ENCODE measurements at places on chromosomes 4 and X. TPM values are rescaled to one million over a fixed set of nuclear protein-coding genes. Genes with fewer than 3 reads are reported as not detected.
A peak's percentile ranks its signal among the peaks of the same experiment; 100 is the strongest.

DNA sequence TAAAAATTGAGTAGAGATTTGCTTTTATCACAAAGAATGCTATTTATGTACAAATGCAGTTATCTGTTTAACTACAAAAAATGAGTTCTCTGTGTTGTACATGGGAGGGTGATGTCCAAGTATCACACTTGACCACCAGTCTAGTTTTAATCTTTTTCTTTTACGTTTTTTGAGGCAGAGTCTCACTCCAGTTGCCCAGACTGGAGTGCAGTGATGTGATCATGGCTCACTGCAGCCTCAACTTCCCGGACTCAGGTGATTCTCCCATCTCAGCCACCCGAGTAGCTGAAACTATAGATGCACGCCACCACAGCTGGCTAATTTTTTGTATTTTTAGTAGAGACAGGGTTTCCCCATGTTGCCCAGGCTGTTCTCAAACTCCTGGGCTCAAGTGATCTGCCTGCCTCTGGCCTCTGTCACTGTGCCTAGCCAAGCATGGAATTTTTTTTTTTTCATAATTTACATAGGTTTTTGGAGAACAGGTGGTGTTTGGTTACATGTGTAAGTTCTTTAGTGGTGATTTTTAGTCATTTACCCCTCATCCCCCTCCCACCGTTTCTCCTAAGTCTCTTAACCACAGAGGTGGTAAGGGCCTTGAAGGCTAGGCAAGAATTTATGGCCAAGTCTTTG is 47.9 kb upstream of the RPA4 start:
- DNase-seq: no peak
- no peak overlapping the region for H3K27ac ChIP-seq
- H3K36me3 ChIP-seq: no peaks in the 10 kb centered on the region
- no peak overlapping the region for H3K4me3 ChIP-seq

GRCh38 chr4:48761286-48761685 is 18.8 kb downstream of the FRYL start:
- H3K27me3 ChIP-seq: no peaks in the 10 kb centered on the region
- no peak overlapping the region for H3K4me3 ChIP-seq
- no peaks in the 10 kb centered on the region for H3K4me1 ChIP-seq
- no peak overlapping the region for H3K27ac ChIP-seq

DNA sequence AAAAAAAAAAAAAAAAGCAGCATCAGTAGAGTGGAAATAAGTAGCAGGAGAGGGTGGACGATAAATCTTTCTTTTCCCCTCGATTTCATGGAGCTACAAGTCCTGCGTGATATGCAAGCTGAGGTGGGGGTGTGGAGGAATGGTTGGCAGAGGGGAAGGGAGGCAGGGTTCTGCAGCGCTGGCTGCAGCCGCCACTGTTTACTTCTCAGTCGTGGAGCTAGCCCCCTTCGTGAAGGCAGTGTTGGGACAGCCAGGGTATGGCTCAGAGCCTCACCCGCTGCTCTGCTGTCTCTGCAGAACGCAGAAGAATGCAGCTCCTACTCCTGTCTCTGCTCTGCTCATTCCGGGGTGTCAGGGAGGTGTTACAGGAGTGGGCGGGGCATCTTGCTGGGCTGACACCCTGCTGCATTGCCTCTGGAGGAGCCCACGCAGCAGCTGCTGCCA is 140.6 kb downstream of the GPM6A start:
- H3K27ac ChIP-seq: no peak overlapping the region
- no peaks in the 10 kb centered on the region for H3K4me1 ChIP-seq
- no peak overlapping the region for H3K4me3 ChIP-seq
- no peaks in the 10 kb centered on the region for H3K36me3 ChIP-seq

DNA sequence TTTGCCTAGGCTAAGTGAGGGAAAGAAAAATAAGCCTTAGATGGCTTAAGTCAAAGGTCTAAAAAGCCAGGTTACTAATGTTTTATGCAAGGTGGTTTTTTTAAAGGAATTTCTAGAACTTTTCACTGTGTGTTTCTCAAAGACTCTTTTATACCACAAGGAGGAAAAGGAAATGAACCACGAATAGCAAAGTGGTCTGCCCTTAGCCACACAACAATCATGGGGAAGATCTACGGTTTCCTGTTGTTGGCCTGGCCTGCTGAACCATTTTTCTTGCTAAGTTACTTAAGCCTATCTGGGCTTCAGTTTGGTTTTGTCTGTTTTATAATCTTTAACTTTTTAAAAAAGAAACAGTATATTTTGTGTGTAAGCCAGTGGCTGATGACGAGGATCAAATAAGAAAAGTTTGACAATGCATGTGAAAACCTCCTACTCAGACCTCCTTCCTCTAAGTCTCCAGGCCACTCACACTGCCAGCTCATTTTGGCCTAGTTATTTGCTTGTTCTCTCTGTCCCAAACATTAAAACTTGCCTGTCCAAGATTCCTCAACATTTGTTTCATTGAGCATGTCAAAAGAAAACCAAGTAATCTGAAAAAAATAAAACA is 56.7 kb upstream of the COL25A1 start:
- H3K4me3 ChIP-seq: no peak overlapping the region
- DNase-seq: no peak
- no peaks in the 10 kb centered on the region for H3K4me1 ChIP-seq
- no peaks in the 10 kb centered on the region for H3K36me3 ChIP-seq

DNA sequence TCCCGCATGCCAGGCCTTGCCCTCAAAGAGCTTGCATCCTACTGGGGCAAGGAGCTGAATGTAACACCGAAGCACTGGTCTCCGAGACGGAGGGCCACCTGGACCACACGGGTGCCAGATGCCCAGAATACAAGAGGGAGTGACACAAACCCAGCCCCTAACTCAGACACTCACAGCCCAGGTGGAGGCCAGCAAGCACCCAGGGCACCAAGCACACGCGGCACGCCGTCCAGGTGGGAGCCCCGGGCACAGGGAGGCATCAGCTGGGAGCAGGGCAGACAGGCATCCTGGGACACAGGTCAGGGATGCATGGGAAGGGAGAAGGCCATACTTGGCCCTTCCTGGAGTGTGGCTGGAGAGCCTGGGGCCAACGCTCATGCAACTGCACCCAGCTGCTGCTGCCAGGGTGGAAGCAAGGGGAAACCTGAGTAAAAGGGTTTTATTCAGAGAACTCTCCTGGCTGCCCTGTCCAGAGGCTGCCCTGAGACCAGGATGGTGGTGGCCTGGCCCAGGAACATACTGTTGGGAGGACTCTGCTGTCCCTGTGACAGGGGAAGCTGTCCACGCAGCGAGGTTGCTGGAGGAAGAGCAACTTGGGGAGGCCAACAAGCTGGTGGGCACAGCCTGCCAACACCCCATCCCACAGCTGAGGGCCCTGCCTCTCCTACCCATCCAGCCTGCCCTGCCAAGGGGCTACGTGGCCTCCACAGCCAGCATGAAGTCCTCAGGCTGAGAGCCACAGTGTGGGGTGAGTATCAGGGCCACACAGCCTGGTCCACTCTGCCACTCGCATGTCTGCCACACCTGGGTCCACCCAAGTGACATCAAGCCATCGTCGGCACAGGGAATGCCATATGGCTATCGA is 22.2 kb upstream of the PPP2R2C start:
- no peak for DNase-seq
- no peak overlapping the region for H3K4me3 ChIP-seq
- no peaks in the 10 kb centered on the region for H3K4me1 ChIP-seq
- H3K36me3 ChIP-seq: no peaks in the 10 kb centered on the region
- no peak overlapping the region for H3K27ac ChIP-seq

- no peaks in the 10 kb centered on the region for H3K27me3 ChIP-seq
- H3K4me3 ChIP-seq: no peak overlapping the region
- no peak for DNase-seq
- H3K27ac ChIP-seq: no peak overlapping the region
Observed at GRCh38 chr4:152323221-152323620, 212.7 kb downstream of the FBXW7 start.

DNA sequence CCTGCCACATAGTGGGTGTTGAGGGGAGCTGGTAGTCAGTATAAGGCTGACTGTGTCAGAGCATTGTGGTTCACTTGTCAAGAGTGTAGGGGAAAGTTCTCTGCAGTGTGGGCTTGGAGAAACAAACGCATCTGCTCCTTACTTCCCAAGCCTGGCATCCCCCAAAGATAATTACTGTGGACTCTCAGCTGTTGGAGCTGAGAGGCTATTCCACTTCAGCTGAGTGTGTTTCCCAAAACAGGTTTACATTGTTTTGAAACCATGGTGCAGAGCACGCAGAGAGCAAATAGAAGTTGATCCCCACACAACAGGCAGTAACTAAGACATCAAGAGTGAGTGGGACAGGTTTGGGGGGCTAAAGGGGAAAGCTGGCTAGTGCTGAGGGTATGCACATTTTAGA is 181.0 kb upstream of the EOLA2 start:
- H3K27ac ChIP-seq: no peak overlapping the region
- H3K4me3 ChIP-seq: no peak overlapping the region
- no peaks in the 10 kb centered on the region for H3K4me1 ChIP-seq
- DNase-seq: no peak
- no peaks in the 10 kb centered on the region for H3K36me3 ChIP-seq

DNA sequence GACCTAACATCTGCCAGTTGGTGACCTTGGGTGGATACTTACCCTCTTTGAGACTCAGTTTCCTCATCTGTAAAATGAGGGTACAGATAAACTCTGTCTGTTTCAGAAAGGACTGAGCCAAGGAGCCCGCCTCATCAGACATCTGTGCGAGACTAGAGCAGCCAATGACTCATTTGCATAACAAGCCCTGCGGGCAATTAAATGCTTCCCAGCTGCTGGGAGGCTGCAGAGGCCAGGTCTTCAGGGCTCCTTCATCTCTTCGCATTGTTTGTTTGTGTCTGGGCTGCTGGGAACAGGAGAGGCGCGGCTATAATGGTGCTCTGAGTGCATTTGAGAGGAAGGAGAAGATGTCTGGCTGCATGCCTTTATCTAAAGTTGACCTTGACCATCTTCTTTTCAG is 85.0 kb downstream of the ADRA2C start:
- H3K27me3 ChIP-seq: no peaks in the 10 kb centered on the region
- H3K36me3 ChIP-seq: no peaks in the 10 kb centered on the region
- H3K4me1 ChIP-seq: no peaks in the 10 kb centered on the region
- no peak for DNase-seq

DNA sequence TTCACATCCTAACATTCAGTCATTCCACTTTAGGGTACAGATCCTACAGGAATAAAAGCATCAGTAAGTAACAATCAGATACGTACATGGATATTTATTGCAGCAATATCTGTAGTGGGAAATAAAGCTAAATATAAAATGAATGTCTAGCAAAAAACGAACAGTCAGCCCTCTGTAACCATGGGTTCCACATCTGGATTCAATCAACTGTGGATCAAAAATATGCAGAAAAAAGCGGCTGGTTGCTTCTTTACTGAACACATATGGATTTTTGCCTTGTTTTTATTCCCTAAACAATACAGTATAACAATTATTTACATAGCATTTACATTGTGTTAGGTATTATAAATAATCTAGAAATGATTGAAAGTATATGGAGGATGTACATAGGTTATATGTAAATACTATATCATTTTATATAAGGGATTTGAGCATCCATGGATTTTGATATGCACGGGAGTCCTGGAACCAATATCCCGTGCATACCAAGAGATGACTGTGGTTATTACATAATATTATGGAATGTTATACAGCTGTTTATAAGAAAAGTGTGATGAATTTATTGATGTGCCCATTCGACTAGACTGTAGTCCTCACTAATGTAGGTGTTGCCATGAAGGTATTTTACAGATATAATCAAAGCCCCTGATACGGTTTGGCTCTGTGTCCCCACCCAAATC is 132.8 kb downstream of the ARHGEF9 start:
- H3K27me3 ChIP-seq: no peaks in the 10 kb centered on the region
- H3K36me3 ChIP-seq: no peaks in the 10 kb centered on the region
- no peak overlapping the region for H3K27ac ChIP-seq
- H3K4me3 ChIP-seq: no peak overlapping the region

GRCh38 chr4:73922766-73923630 is 53.8 kb downstream of the CXCL1 start:
- H3K36me3 ChIP-seq: no peaks in the 10 kb centered on the region
- H3K27ac ChIP-seq: no peak overlapping the region
- H3K27me3 ChIP-seq: no peaks in the 10 kb centered on the region
- DNase-seq: no peak
- no peak overlapping the region for H3K4me3 ChIP-seq
- H3K4me1 ChIP-seq: no peaks in the 10 kb centered on the region

- no peaks in the 10 kb centered on the region for H3K36me3 ChIP-seq
- H3K4me3 ChIP-seq: no peak overlapping the region
- H3K27me3 ChIP-seq: no peaks in the 10 kb centered on the region
- H3K27ac ChIP-seq: no peak overlapping the region
Observed at GRCh38 chrX:155745792-155746191, 133.0 kb upstream of the TMLHE start.

GRCh38 chr4:119655111-119655837 is 26.7 kb upstream of the PDE5A start:
- no peak for DNase-seq
- H3K4me3 ChIP-seq: no peak overlapping the region
- peak overlapping the region; percentile 89 for H3K27ac ChIP-seq
- H3K27me3 ChIP-seq: no peaks in the 10 kb centered on the region

GRCh38 chr4:180832073-180832472 is 1411.1 kb upstream of the TENM3 start:
- no peaks in the 10 kb centered on the region for H3K4me1 ChIP-seq
- no peak overlapping the region for H3K4me3 ChIP-seq
- no peaks in the 10 kb centered on the region for H3K27me3 ChIP-seq
- H3K36me3 ChIP-seq: no peaks in the 10 kb centered on the region
- no peak for DNase-seq

The CT45A7 gene
- not detected for total RNA-seq

Measured in aorta (tissue), 5 donors.